Inflammatory macrophage treated with lipopolysaccharide for 1 hour (primary cell): ENCODE measurements at places on chromosomes 12 and 14.

- DNase-seq = no peak
Observed at GRCh38 chr12:29157486-29157946, 8.4 kb downstream of the FAR2 start.

GRCh38 chr14:71856199-71856919 is 75.9 kb upstream of the RGS6 start:
- no peak for DNase-seq

DNA sequence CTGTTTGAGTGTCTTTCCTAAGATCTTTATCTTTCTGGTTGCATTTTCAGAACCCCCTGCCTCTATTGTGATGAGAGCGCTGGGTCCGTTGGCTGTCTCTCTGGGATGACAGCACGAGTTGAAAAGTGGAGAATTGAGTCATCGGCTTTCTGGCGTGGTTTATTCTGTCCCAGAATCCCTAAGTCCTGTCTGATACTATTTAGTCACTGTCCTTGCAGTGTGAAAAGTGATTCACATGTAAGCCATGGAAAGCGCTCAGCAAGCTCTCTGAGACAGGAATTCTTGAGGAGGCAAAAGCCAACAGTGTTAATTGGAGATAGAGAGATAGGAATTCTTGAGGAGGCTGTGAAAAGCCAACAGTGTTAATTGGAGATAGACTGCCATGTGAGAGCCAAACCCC is 121.7 kb downstream of the CHST11 start:
- no peak for DNase-seq

DNA sequence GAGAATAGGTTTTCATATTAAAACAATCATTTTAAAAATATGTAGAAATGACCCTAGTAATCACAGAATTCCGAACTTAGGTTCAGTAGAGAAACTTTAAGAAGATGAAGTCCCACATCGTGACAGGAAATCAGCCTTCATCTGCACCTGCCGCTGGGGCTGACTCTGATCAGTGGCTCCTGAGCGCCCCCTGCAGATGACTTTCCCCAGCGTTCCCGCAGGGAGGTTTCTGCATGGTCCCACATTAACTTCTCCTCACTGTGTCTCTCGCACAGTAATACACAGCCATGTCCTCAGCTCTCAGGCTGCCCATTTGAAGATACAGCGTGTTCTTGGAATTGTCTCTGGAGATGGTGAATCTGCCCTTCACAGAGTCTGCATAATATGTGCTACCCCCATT is 1131.1 kb downstream of the TMEM121 start:
- DNase-seq = no peak

DNA sequence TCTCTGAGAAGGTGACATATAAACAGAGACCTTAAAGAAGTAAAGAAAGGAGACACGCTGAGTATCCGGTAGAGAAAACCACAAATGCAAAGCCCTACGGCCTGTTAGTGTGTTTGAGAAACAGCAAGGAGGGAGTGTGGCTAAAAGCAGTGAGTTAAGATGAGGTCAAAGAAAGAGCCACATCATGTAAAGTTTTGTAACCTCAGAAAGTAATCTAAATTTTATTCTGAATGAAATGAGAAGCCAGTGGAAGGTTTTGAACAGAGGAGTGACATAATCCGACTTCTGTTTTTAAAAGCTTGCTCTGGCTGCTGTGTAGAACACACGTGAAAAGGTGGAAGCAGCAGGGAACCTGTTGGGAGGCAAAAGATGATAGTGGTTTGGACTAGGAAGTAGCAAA is 32.6 kb downstream of the PPP2R5E start:
- DNase-seq = no peak

GRCh38 chr12:71169286-71169685 is 11.5 kb upstream of the TSPAN8 start:
- DNase-seq = no peak

DNA sequence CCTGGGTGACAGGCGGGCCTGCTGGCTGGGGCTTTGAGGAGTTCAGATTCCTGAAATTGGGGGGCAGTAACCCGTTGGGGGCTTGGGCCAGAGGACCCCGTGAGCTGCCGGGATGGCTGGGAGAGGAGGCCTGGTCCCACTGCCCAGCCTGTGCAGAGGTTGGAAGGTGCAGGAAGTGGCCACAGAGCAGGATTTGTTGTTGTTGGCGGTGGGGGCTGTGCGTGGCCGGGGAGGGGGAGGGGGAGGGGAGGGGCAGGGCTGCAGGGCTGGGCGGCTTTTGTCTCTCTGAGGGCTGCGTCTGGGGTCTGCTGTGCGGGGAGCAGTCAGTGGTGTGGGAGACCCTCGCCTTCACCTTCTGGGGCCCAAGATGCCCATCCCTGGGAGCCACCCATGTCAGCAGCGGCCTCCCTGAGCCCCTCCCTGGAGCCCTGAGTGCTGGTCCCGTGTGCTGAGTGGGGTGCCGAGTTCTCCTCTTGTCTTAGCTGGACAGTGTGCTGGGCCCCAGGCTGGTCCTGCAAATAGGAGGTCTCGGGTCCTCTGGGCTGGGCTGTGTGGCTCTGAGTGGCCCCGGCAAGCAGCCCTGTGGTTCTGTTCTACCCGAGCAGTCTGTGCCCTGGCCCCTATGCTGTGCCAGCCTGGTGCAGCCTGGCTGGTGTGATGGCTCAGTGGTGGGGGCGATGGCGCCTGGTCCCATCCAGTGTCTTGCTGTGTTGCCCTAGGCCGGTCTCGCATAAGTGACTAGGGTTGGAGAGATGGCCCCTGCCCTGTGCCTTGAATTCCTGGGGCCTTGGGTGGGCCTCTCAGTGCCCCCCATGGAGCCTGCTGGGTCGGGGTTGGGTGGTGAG is 10.3 kb downstream of the KIF26A start:
- no peak for DNase-seq

GRCh38 chr12:19107750-19108149 is 21.8 kb upstream of the PLEKHA5 start:
- no peak for DNase-seq

- no peak for DNase-seq
Observed at GRCh38 chr12:94618995-94619695, 31.2 kb downstream of the TMCC3 start.

DNA sequence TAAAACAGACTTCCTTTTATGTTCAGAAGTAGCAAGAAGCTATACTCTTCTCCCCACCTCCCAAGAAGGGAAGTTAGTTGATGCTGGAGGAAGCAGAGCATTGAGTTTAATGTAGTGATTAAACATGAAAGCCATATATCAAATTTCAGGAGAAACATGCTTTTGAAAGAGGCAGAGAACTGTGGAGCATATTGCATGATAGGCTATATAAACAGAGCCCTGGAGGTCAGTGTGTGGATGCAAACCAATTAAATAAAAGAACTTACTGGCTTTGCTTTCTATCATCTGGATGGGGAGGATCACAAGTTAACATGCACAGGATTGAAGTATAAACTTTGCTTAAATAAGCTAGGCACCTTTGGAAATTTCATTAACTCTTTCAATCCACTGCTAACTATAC is 94.1 kb downstream of the MSRB3 start:
- DNase-seq = no peak

DNA sequence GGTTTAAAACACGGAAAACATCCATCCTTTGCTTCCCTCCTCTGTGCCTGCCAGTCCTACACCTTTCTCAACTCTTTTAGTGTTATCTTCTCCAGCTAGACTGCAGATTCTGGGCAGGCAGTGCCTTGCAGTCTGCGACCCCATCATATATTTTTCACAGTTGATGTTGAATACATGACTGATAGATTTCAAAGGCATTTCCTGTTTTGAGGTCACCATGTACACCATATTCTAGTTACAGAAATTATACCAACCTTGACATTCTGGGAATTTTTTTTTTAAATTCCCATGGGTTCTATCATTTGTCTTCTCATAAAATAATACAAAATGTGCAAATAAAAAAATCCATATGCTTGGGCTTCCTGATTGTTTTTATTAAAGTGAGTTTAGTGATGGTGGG is 16.6 kb downstream of the SOCS2 start:
- no peak for DNase-seq
